Skin of body (tissue), 3 donors: ENCODE measurements at places on chromosomes 2 and 18.

DNA sequence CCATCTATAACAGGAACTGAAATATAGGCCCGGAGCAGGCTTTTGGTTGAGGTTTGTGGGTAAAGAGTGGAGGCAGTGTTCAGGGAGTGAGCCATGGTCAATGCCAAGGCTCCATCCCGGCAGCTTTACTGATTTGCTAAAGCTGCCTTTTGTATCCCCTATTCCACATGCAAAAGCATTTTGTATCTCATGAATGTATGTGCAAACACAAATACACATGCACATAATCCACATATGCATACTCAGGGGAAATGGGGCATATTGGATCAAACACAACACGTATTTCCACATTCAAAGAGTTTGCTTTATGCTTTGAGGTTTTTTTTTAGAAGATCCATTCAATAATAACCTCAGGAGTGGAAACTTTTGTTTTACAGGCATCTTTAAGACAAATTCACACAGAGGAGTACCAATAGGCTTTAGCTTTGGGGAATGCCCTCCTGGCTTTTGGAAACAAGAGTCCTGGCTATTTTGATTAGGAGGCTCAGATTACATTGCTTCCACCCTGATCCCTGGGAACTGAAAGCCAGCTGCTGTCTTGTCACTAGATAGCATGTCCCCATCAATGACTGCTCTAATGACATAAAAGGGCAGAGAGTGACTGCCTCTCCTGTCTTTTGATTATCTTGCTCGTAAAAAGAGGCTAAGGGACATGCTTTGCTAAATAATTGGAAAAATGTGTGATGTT lies 263.2 kb downstream of the EN1 start:
- DNase-seq = no peak

GRCh38 chr18:70331456-70332097 lies 42.7 kb downstream of the SOCS6 start:
- DNase-seq = no peak

- DNase-seq = no peak
Observed at GRCh38 chr2:68088940-68089339, 26.1 kb upstream of the C1D start.

DNA sequence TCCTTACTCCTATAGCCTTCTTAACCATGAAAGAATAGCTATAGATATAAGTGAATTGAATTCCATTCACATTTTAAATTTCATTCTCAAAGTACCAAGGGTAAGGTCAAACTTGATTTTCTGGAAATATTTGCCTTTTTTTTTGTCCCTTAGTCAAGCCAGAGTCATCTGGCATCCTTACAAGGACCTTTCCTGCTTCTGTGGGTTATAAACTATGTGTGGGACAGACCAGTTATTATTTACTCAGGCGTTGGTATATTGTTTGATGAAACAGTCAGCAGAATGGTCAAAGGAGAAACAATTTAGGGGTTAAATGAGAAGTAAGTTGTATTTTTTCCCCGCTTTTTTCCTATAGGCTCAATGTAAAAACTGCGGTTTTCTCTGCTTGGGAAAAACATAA lies 1103.2 kb upstream of the ZEB2 start:
- DNase-seq = no peak

DNA sequence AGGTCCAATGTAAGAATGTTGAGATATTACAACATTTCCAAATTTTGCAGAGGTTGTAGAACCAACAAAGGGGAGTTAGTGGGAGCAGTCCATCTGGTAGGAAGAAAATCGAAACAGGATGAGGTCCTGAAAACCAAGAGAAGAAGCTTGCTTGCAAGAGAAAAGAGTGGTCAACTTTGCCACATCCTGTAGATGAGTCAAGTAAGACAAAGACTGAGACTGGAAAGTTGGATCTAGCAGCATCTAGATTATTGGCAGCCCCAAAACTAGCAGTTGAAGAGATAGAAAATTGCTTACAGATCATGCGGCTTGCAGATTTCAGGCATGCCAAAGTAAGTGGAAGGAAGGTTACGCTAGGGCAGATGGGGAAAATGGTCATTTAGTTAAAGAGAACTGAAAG lies 378.9 kb downstream of the GRB14 start:
- DNase-seq = no peak

DNA sequence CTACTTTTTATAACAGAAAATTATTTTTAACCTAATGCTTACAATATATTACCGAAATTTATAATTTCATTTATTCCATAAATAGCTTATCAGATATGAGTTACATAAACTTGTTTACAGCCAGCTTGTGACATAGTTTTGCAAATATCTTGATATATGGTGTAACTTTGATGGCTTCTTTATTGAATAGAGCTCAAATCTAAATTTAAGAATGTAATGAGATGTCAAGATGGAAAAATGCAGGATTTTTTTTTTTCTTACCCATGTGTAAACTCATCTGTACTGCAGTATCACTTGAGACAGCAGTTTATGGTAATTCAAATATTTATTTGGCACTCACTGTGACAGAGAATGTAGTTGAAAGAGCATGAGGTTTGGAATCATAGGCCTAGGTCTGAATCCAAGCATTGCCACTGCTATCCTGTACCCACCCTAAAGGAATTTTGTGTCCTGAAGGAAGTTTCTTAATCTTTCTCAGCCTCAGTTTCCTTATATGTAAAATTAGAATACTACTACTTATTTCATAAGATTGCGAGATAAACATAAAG lies 3.8 kb downstream of the CREB1 start:
- no peak for DNase-seq

- no peak for DNase-seq
Observed at GRCh38 chr2:32847734-32848133, 99.0 kb upstream of the LTBP1 start.

DNA sequence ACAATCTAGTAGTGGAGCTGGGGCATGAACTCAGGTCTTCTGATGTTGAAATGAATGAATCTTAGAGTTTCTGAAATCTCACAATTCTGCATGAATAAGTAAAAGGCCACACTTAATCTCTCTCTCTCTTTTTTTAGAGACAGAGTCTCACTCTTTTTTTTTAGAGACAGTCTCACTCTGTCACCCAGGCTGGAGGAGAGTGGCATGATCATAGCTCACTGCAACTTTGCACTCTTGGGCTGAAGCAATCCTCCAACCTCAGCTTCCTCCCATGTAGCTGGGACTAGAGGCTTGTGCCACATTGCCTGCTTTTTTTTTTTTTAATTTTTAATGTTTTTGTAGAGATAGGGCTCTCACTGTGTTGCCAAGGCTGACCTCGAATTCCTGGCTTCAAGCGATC lies 68.9 kb upstream of the THOC1 start:
- DNase-seq = no peak

DNA sequence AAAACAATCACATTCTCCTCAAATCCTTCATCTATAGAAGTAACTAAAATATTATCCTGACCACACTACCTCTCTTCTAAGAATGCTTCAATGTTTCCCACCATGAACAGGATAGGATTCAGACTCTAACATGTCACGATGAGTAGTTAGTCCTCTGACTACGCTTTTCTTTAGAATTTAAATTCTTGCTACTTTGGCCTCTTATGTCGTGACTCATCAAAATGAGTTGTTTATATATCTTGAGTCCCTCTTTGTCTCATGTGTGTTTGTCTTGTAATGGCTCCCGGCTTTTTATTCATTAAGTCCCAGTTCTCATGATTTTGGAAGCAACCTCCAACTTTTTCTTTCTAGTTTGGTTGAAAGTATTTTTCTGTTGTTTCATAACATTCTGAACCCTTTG lies 1289.2 kb downstream of the DSC3 start:
- DNase-seq = no peak
